ENCODE measurements at places on chromosomes 7 and 10.

DNA sequence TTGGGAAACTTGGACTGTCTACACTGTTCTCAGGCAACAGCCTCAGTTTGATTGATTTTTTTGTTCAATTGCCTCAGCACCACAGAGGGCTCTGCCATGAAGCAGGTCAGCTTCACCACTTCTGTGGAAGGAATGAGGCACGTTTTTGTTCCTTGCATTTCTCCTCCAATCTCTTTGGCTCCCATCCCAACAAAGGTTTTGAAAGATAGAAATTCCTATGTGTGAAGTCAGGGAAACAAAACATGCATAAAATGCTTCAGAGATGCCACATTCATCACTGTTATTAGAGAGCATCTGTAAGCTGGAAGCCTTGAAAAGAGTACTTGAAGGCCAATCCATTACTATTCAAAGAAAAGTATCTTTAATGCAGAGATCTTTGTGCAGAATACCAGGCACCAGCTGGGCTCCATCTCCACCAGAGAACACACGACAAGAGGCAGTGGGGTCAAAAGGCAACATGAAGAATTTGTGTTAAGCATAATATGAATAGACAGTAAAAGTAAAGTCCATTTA lies 249.1 kb upstream of the LYZL1 start:
- no peak for DNase-seq

GRCh38 chr7:68518060-68518459 lies 1080.2 kb upstream of the AUTS2 start:
- no peak for DNase-seq

DNA sequence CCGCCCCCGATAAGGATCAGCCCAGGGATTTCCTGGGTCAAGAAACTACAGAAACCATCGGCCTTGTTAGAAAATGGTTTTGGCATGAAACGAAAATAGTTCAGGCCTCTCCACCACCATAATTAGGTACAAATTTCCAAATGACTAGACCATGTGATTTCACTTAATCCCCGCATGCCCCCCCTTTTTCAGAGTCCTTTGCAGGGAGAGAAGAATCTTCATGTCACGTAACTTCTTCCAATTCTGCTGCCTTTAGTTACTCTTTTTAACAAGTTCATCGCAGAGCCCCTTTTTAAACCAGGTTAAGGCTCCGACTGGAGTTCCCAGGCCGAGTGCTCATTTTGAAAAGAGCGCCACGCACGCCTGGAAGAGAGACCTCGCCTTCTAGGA lies 3.4 kb downstream of the PDGFA start:
- no peak for DNase-seq

- DNase-seq, result no peak
These were observed 527.8 kb downstream of the MDFIC start for GRCh38 chr7:115449689-115450088.

DNA sequence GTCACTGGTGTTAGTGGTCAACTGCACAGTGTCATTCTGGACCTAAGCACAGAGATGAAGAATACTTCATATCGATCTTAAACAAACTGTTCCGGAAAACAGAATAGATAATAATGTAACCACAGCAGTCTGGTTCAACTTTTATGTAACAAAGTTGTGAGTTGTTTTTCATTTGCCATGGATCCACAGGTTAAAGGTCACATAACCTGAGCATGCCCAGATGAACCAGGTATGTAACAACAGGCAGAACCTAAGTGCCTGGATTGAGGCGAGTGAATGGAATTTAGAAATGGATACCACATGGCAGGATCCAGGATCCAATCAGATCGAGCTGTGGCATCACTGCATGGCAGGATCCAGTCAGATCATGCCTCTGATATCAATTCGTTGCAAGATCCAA lies 87.1 kb downstream of the CLEC2L start:
- DNase-seq, result no peak

- DNase-seq, result no peak
These were observed 421.1 kb upstream of the SORCS1 start for GRCh38 chr10:107585630-107586029.

- no peak for DNase-seq
These were observed 205.2 kb upstream of the ADARB2 start for GRCh38 chr10:1942478-1942877.

DNA sequence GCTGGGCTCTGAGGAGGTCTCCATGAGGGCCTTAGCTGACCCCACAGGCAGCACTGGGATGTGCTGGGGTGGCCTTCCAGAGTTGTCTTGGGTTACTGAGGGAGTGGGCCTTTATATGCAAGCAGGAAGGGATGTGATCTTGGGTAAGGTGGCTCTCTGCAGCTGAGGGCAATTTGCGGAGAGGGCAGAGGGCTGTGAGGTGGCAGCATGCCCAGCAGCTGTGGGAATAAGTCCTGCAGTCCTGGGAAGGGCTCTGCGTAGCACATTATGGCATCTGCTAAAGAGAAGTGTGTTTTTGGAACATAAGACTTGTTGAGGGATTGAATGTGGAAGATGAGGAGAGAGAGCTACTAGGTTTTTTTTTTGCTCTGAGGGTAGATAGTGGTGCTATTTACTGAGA lies 99.6 kb upstream of the KMT2E start:
- no peak for DNase-seq

DNA sequence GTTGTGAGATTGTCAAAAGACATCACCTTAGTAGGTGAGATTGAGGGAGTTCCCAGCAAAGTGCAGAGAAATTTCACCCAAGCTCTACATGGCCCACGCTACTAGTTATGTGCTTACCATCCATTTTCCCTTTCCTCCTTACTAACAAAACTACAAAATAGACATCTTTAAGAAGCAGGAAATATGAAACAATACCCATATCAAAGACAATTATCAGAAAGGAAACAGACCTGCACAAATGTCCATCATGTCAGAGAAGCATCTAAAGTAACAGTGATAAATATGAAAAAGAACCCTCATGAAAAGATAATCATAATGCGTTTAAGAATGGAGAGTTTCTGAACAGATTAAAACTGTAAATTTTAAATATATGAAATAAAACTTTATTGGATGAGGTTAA lies 28.2 kb downstream of the GIMAP4 start:
- DNase-seq, result no peak

DNA sequence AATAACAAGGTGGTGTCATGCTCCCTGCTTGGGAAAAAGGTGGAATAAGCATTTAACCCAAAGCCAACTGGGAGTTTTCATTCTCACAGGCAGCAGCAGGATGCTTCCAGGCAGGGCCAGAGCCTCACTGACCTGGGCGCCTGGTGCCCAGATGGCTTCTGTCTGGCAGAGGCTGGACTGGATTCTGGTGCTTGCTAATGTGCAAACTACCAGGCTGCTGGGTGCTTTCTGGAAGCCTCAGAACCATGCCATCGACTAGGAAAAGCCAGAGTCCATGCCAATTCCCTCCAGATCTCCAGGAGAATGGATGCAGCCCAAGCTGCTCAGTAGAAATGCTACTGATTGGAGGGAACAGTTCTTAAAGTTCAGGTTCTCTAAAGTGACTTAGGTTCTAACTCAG lies 36.2 kb downstream of the VIPR2 start:
- no peak for DNase-seq

- no peak for DNase-seq
These were observed 22.7 kb downstream of the SSC4D start for GRCh38 chr7:76386691-76387260.

GRCh38 chr7:79329464-79329863 lies 124.0 kb downstream of the MAGI2 start:
- DNase-seq, result no peak

DNA sequence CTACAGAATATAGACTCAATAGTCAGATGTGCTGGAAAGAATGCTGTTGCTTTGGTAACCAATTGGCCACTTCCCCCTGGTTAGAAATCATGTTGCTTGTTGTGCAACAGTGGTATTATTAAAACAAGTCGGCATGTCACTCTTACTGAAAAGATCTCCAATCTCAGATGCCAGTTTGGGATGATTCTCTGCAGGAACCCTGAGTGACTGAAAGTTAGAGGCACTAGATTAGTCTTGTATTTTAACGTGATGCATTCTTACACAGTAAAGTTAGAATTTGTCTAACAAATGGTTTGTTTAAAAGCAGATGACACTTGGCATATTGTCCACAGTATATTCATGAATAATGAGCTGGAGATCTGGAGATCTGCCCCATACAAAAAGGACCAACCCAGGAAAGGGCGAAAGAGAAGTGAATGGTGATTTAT lies 287.6 kb downstream of the TWIST1 start:
- no peak for DNase-seq

- DNase-seq, result no peak
These were observed 314.8 kb downstream of the POM121L12 start for GRCh38 chr7:53350241-53350640.

DNA sequence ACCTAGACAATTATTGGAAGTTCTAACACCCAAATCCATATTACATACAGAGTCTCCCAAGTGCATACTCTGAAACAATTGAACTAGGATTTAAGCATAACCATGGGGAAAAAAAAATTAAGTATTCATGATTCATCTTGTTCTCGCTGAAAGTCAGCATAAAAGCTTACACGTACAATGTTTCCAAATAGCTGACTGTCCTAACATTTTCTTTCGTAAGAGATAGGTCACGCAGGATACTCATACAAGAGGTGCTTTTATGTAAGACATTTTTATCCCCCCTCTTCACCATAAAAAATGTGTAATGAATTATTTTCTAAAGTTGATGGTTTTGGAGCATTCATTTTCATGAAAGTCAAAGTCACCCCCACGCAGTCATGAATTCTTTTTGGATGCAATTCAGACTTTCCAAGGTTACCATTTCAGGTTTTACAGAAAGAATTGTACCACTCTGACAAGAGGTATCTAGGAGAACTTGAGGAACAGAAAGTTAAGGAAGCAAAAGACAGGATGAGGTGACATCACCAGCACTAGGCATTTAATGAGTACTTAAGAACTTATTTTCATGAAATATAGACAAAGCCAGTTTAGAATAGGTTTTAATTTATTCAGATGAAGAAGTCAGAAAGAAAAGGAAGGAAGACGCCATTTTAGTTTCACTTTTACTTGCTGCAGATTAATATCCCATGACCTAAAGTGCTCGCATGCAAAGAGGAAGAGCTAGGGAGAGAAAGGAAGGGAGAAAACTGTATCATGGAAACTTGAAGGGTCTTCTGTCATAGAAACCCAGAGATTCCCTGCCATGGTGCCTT lies 55.8 kb downstream of the TMEM26 start:
- no peak for DNase-seq

GRCh38 chr7:88243345-88243909 lies 23.6 kb upstream of the SRI start:
- no peak for DNase-seq

- DNase-seq, result no peak
These were observed 182.6 kb upstream of the RNF32 start for GRCh38 chr7:156458011-156458410.

DNA sequence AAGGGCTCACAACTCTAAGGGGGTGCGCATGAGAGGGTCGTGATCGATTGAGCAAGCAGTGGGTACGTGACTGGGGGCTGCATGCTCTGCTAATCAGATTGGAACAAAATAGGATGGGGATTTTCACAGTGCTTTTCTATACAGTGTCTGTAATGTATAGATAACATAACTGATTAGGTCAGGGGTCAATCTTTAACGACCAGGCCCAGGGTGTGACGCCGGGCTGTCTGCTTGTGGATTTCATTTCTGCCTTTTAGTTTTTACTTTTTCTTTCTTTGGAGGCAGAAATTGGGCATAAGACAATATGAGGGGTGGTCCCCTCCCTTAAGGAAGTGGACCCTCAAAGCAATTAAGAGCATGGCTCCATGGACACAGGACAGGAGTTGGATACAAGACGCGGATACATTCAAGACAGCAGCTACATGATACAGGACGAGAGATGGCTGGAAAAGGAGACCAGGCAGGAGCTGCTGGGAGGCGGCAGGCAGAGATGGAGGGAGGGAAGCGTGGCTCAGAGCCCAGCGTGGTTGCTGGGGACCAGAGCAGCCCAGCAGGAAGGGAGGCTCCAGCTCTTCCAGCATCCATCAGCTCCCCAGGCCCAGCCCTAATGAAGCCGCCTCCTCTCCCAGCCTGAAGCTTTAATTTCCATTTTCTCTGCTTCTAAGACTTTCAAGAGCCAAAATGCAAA lies 31.6 kb downstream of the GSDME start:
- DNase-seq, result no peak

DNA sequence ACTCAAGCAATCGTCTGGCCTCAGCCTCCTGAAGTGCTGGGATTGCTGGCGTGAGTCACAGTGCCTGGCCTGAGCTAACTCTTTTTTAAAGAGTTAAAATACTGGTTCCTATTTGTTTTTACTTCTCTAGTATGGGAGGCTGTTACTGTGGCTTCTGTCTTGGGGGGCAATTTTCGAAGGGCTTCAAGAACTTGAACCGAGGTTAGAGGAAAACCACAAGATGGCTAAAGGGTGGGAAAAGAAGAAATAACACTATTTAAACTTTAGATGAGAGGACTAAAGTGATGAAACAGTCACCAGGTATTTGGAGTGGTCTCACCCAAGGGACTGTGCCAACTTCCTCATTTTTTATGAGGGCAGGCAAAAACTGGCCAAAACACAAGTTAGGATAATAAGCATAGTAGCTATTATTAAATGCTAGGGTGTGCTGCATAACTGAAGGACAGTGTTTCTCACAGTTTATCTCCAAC lies 17.8 kb downstream of the MET start:
- DNase-seq, result no peak

GRCh38 chr10:79153745-79154144 lies 85.0 kb downstream of the ZMIZ1 start:
- no peak for DNase-seq

DNA sequence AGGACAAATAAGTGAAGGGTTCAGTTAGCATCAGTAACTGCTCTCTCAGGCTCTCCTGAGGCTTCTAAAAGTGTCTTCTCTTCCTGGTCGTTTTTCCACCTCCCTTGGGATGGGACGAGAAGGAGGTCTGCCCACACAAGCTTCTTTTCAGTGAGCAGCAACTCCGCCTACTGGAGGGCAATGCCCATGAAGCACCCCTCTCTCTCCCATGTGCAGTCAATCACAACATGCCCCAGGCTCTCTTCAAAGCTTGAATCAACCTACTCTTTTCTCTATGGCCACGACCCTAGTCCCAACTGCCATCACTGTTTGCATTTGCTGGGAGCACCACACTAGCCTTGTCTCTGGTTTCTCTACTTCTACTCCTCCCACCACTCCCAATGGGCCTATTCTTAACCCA lies 135.6 kb downstream of the RPS24 start:
- DNase-seq, result no peak

- no peak for DNase-seq
These were observed 23.3 kb upstream of the PCGF5 start for GRCh38 chr10:91197127-91197526.

DNA sequence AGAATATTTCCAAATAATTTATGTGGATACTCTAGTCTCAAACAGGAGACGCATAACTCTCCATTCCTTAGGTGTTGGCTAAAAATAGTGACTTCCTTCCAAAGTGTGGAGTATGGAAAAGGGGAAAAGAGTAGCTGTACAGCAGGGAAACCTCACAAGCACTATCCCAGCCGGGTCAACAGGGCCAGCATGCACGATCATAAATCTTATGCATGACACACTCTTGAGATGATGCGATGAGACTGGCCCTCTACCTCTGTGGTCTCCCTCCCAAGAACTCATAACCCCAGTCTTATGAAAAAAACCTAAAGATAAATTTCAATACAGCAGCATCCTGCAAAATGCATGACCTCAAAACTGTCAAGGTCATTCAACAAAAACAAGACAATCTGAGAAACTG lies 197.3 kb downstream of the TEX36 start:
- DNase-seq, result no peak

All from stimulated activated CD4-positive, alpha-beta T cell treated with anti-CD3 and anti-CD28 coated beads, Interleukin-12 subunit alpha, Interleukin-12 subunit beta, amount 100 ng/mL, for 24 hours (primary cell).